ENCODE measurements at places on chromosomes 2 and 18.

DNA sequence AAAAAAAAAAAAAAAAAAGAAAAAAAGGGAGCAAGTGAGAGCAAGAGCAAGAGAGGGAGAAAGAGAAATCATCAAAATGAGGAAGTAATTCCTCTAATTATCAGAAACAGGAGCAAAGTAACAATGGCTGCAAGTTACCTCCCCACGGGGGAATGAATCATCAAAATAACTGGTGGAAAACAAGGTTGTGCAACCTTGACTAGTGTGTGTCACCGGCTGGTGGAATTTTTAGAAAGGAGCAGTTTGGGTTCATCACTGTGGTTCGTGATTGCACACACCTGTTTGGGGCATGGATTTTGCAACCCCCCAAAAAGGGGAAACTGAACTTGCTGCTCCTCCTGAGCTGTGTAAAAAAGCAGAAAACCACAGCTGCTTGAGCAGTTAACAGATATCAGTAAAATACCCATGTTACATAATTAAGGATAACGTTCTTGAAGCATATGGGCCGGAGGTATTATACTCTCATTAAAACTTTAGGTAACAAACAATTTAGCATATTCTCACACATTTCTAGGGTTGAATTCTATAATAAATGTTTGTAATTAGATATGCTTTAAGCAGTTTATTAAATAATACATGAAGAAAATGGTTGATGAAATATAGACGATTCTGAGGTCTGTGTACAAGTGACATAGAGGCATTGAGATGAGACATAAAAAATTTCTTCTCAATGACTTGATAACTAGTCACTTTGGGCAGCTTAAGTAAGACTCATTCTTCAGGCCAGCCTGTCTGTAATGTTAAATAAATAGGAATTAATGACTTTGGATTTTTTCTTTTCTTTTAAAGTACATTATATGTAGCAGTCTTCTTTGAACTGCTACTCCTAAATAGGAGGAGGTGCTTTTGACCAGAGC lies 184.2 kb upstream of the ZEB2 start:
- DNase-seq: no peak

DNA sequence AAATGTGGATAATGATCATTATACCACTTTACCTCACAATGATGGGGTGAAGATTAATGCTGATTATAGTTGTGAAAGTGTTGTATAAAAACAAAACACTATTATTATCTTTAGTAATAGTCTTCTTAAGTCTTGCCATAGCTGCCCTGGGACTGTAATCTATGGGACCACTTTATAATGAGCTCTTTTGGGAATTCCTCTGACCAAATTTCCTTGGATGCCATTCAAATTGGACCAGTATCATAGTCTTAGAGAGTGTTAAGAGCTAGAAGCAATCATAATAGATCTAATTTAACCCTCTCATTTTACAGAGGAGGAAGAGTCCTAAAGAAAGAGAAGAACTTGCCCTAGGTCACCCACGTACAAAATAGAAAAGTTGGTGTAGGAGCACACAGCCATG lies 457.7 kb upstream of the SLC14A2 start:
- no peak for DNase-seq

DNA sequence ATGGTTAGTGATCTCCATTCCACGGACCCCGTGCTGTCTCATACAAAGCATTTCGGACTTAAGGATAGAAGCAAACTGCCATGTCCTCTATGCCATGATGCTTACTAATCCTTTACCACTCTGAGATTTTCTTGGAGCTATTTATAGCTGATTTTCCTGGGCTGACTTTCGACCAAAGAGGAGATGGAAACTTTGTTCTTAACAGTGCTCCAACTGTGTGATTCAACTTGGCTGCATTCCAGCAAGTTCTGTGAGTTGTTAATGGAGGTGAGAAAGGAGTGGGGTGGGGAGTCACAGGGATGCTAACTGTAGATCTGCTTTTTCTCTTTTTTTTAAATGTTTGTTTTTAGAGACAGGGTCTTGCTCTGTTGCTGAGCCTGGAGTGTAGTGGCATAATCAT lies 45.5 kb upstream of the MSH2 start:
- no peak for DNase-seq

GRCh38 chr2:132623096-132623839 lies 46.7 kb downstream of the LYPD1 start:
- no peak for DNase-seq

- no peak for DNase-seq
Observed at GRCh38 chr2:64604155-64604554, 49.6 kb downstream of the SERTAD2 start.

DNA sequence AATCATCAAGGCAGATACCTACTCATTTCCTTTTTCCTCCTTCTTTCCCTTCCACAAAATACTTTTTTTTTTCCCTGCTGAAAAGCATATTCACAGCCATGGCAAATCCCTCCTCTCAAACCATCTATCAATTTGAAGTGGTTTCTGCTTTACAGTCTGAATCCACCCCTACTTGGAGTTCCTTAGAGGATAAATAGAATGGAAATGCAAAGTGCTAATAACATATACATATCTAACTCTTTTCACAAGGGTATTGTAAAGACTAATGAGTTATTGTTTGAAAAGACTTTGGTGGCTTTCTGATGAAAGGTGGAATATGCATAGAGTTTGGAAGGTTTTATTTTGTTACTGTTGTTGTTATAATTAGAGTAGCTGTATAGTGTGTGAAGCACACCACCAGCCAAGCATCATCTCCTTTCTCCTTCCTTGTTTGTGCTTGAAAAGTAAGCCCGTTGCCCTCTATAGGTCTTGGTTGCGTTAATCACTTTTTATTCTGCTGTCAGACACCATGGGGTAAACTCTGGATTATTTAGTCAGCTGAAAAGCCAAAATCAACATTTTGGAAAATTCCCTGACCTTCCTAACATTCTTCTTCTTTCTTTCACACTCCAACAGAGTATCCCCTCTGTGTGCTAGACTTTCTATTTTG lies 2126.9 kb upstream of the CELF4 start:
- DNase-seq: no peak

DNA sequence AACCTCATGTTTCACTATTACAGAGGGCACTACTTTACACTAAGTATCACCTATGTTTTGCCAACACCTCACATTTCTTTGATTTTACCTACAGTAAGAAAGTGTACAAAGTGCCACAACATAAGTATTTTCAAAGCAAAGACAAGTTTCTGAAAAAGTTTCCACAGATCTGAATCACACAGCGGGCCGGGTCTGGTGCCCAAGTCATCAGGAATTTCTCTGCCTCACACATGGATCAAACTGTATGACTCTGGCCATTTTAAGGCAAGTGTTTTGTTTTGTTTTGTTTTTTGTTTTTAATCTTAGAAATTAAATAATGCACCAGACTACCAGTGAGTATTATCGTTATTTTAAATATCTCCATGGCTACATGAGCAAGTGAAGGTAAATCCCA lies 73.4 kb downstream of the ZNF516 start:
- no peak for DNase-seq

DNA sequence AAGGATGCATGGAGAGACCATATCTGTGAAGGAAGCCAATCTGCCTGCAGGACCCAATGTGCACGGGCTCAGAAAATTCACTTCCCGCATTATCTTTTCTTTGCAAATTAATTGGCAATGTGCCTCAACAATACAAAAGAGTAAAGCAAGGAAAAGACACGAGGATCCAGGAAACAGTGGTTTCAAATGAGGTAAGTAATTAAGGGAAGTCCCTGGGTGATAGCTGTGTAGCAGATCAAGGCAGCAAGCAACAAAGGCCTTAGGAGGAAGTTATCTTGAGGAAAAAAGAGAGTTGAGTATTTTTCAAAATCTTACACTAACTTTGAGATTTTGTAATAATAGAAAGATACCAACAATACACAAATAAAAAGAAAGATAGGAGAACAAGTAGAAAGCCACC lies 44.3 kb upstream of the TGIF1 start:
- DNase-seq: no peak

DNA sequence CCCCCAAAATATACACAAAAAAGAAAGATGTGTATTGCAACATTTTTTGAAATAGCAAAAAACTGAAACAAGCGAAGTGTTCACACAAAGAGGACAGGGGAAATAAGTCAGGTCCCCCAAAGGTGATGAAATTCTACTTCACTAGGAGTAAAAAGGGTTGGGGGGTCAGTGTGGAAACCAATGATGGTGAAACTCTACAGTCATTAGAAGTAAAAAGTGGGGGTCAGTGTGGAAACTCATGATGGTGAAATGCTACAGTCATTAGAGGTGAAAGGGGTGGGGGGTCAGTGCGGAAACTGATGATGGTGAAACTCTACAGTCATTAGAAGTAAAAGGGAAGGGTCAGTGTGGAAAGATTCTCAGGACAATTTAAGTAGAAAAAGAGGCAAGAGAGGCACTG lies 298.2 kb downstream of the EIPR1 start:
- DNase-seq: no peak

- no peak for DNase-seq
Observed at GRCh38 chr2:120709608-120710041, 26.0 kb upstream of the GLI2 start.

DNA sequence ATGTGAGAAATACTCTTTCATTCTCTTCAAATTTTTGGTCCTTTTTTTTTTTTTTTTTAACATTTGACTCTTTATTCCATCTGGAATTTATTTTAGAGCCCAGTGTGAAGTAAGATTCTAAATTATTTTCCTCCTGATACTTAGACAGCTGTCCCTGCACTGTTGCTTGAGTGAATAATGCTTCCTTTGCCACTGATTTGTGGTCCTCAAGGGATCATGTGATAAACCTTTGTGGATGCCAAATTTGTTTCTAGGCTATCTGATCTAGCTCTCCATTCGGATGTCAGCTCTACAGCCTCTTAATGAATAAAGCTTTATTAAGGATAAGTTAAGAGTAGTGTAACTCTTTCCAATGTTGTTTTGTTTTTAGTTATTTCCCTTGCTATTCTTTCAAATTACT lies 142.3 kb downstream of the SMAD7 start:
- DNase-seq: no peak

- DNase-seq: no peak
Observed at GRCh38 chr2:126381091-126381490, 274.9 kb upstream of the GYPC start.

DNA sequence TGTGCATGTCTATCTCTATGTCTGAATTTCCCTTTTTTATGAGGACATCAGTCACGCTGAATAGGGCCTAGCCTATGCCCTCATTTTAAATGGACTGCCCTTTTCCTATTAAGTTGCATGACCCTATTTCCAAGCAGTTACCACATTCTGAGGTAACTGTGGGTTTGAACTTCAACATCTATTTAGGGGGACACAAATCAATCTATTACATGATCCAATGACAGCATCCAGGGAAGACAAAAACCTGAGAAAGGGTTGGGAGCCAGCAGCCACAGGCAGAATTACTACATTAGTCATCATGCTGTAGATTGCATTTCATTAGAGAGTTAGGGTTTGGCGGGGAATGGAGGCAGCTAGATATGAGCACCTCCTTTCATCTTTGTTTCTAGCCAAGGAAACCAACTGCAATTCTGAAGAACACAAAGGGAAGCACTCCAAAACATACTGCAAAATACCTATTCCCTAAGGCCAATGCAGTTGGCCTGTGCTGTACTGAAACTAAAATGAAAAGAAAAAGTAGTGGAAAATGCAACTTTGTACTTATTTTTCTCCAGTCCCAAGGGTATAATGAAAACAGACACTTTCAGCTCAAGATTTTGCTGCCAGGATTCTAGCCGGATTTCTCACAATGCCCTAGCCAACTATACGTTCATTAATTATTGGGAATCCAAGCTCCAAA lies 40.4 kb upstream of the C1D start:
- DNase-seq: no peak

DNA sequence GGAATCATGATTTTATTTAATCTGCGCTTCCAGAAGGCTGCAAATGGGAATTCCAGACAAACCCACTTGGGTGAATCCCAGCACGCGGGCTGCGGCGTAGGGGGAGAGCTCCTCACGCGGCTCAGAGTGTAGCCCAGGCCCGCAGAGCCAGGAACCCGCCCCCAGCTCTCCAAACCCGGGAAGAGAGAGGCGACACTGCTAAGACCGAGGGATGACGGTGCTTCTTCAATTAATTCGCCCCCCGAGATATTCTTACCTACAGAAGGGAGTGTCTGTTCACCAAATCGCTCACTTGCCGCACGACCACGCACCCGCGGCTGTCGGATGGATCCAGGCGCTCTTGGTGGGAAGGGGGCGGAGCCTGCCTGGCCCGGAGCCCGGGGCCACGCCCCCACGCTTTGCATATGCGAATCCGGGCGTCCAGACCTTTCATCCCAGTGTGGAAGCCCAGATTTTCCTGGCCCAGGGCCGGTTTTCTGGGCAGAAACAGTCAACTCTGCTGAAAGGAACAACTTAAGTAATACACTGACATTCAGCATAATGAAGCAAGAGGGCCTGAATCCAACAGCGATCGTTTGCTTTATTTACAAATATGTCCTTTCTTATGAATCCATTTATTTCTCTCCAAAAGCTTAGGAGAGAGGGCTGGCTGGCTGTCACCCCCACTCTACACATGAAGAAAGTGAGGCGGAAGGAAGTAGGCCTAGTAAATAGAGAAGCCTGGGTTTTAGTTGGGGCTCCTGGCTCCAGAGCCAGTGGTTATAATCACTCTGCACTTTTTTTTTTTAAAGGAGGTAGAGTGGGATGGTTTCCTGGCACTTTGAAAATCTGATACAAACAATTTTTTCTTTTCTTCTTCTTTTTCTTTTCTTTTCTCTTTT lies at the start of gene SLC19A3:
TSS of gene SLC19A3 (minus strand) at position 342 of the 881 bp plus-strand sequence. CDS start 15,710 bp downstream, outside the sequence.
- no peak for DNase-seq

- DNase-seq: no peak
Observed at GRCh38 chr2:122764014-122764413, 1008.6 kb downstream of the TSN start.

- no peak for DNase-seq
Observed at GRCh38 chr2:10372203-10372861, 69.6 kb downstream of the HPCAL1 start.

DNA sequence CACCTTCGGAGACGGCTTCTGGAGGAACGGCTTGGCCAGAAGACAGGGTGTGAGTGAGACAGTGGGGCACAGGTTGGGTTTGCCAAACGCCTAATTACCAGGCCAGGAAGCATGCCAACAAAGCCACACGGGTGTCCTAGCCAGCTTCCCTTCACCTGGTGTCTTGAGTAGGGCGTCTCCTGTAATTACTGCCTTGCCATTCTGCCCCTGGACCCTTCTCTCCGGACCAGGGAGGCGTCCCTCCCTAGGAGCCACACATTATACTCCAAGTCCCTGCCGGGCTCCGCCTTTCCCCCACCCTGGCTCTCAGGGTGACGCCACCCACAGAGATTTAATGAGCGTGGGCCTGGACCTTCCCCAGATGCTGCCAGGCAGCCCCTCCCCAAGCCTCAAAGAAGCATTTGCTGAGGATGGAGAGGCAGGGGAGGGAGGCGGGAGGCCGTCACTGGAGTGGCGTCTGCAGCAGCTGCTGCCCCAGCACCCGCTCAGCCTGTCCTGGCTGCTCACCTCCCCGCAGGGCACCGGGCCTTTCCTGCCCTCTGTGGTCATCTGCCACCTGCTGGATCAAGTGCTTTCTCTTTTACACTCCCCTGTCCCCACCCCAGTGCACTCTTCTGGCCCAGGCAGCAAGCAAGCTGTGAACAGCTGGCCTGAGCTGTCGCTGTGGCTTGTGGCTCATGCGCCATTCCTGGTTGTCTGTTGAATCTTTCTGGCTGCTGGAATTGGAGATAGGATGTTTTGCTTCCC lies 20.7 kb downstream of the FOSL2 start:
- no peak for DNase-seq

Data from stimulated activated CD4-positive, alpha-beta T cell treated with anti-CD3 and anti-CD28 coated beads, Interleukin-1b, Interleukin-23, amount 100 ng/mL, for 24 hours (primary cell).